ENCODE measurements at places on chromosomes 4 and X. TPM values are rescaled to one million over a fixed set of nuclear protein-coding genes. Genes with fewer than 3 reads are reported as not detected.

Gene NEIL3
- total RNA-seq, result 9.9 TPM

DNA sequence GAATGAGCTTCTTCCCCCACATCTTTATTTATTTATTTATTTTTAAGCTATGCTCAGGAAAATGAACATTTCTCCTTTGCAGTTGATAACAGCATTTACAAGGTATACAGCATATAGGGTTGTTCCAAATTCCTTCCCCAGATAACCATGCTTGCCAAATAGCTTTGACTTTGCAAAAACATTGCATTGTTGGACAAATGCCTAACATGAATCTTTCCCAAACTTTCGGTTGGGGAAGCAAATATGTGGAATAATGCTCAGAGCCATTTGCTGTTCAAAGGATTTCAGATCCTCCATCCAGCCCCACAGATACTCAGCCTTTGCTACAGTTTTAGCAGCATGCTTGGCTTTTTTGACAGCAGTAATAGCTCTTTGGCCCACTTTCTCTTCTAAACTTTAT lies 127.2 kb upstream of the AGA start:
- no peak overlapping the region for H3K27ac ChIP-seq
- H3K27me3 ChIP-seq, result no peaks in the 10 kb centered on the region
- H3K4me3 ChIP-seq, result no peak overlapping the region
- DNase-seq, result no peak
- H3K36me3 ChIP-seq, result no peaks in the 10 kb centered on the region
- H3K4me1 ChIP-seq, result no peaks in the 10 kb centered on the region

DNA sequence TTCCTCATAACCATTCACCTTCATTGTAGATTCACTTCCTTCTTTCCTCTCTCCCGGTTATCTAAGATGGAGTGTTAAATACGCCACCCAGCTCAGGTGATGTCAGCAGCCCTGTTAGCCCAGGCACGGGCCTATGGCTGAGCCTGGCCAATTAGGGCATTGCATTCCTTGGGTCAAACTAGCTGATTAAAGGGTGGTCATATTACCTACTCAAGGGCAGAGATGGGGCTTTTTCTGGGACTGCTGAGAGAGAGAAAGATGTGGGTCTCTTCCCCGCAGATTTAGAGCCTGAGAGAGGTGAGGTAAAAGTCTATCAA lies 39.9 kb upstream of the AFAP1 start:
- no peak for DNase-seq
- H3K4me1 ChIP-seq, result no peaks in the 10 kb centered on the region
- H3K36me3 ChIP-seq, result no peaks in the 10 kb centered on the region
- no peak overlapping the region for H3K27ac ChIP-seq
- no peaks in the 10 kb centered on the region for H3K27me3 ChIP-seq

Gene ZFP92
- total RNA-seq, result 1.9 TPM

Gene SMIM10
- total RNA-seq, result 1.4 TPM

- H3K27ac ChIP-seq, result no peak overlapping the region
- no peaks in the 10 kb centered on the region for H3K36me3 ChIP-seq
- no peaks in the 10 kb centered on the region for H3K27me3 ChIP-seq
- H3K4me1 ChIP-seq, result no peaks in the 10 kb centered on the region
Measured at GRCh38 chr4:12929784-12930183, 554.4 kb downstream of the RAB28 start.

- no peaks in the 10 kb centered on the region for H3K36me3 ChIP-seq
- no peaks in the 10 kb centered on the region for H3K4me1 ChIP-seq
- H3K4me3 ChIP-seq, result no peak overlapping the region
Measured at GRCh38 chr4:110231869-110232268, 33.5 kb upstream of the ELOVL6 start.

Data from CD8-positive, alpha-beta memory T cell (primary cell).